ENCODE measurements at places on chromosomes 2 and 18. TPM values are rescaled to one million over a fixed set of nuclear protein-coding genes. Genes with fewer than 3 reads are reported as not detected.

The TMEM169 gene
- total RNA-seq: 0.63 TPM

DNA sequence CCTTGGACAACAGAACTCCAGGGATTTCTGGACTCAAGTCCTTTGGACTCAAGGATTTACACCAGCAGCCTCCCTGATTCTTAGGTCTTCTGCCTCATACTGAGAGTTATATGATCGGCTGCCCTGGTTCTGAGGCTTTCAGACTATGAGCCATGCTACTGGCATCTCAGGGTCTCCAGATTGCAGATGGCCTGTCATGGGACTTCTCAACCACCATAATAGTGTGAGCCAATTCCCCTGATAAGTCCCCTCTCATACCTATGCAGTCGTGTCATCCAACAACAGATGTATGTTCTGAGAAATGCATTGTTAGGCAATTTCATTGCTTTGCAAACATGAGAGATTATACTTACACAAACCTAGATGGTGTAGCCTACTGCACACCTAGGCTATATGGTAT, 61.4 kb upstream of the MSTN start:
- H3K27ac ChIP-seq: no peak overlapping the region
- no peaks in the 10 kb centered on the region for H3K36me3 ChIP-seq
- DNase-seq: no peak
- H3K27me3 ChIP-seq: no peaks in the 10 kb centered on the region

- peak; percentile 76 for DNase-seq
- H3K27me3 ChIP-seq: no peaks in the 10 kb centered on the region
- H3K27ac ChIP-seq: no peak overlapping the region
- H3K4me3 ChIP-seq: no peak overlapping the region
Measured at GRCh38 chr2:206164261-206164862, 4.7 kb downstream of the EEF1B2 start.

DNA sequence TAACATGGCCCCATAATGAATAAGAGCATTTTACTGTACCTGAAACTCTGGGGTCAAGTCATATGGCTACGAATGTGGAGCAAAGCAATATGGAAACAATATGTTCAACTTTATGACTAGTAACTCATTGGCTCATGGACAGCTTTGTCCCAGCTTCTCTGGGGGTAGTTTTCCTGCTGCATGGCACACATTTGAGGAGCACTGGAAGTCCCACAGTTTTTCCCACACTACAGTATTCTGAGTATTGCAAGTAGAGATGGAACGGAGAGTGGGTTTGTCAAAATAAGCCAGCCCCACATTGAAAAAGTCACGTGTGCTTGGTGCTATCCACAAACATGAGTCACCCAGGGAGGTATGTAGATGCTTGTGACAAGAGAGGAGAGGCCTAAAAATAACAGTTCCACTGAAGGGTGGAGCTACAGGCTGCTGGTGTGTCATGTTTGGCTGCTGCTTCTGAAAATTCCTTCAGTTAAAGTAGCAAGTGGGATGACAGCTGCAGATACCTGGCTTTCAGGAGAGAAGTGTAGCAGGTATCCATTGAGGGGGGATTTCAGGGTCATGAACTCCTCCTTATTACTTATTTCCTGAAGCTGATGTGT, 48.2 kb upstream of the CTAGE1 start:
- no peak for DNase-seq
- H3K27me3 ChIP-seq: no peaks in the 10 kb centered on the region
- H3K4me3 ChIP-seq: no peak overlapping the region
- H3K27ac ChIP-seq: no peak overlapping the region
- no peaks in the 10 kb centered on the region for H3K36me3 ChIP-seq

- H3K27me3 ChIP-seq: peaks cover 25% of the 10 kb centered on the region
- H3K4me3 ChIP-seq: no peak overlapping the region
- H3K27ac ChIP-seq: no peak overlapping the region
Measured at GRCh38 chr2:132656266-132656975, 13.6 kb downstream of the LYPD1 start.

- H3K27me3 ChIP-seq: no peaks in the 10 kb centered on the region
- DNase-seq: peak; percentile 73
- H3K4me1 ChIP-seq: no peaks in the 10 kb centered on the region
Measured at GRCh38 chr2:203328760-203329540, 756 bp downstream of the ABI2 start.

DNA sequence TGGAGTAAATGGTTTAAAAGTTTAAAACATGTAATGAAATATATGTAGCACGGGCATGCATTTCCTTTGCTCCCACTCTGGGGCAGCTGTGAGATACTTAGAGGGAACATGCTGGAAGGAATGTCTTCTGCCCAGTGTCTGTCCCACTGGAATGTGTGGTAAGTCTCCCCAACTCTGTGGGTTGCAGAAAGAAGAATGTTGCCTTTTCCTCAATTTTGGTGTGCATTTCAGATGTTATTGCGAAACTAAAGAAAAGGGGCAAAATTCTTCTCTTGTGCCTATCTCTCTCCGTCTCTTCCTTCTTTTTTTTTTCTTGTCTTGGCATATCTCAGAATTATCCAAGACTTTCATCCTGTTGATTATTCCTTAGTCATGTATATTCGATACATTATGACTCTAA, 201.1 kb downstream of the SH3RF3 start:
- peaks cover 5% of the 10 kb centered on the region for H3K4me1 ChIP-seq
- H3K36me3 ChIP-seq: no peaks in the 10 kb centered on the region
- DNase-seq: no peak
- H3K4me3 ChIP-seq: no peak overlapping the region
- H3K27ac ChIP-seq: no peak overlapping the region

- H3K36me3 ChIP-seq: no peaks in the 10 kb centered on the region
- H3K27ac ChIP-seq: no peak overlapping the region
- no peaks in the 10 kb centered on the region for H3K4me1 ChIP-seq
- peak overlapping the region; percentile 100 for H3K4me3 ChIP-seq
Measured at GRCh38 chr18:21109936-21110712, 1.5 kb downstream of the ROCK1 start.

DNA sequence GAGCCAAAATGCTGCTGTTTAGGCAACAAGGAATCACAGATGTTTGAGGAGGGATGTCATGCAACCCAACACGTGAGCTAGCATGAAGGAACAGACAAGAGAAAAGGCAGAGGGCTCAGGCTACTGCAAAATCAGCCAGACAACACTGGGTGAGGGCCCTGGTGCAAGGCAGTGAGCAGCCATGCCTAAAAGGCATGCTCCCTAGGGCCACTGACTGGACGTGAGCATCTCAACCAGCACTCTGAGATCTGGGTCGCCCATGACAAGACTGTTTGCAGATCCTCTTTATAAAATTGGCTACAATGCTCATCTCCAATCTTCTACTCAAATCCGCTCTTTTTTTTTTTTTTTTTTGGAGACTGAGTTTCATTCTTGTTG, 49.1 kb downstream of the KIAA2012 start:
- no peak overlapping the region for H3K4me3 ChIP-seq
- H3K27me3 ChIP-seq: no peaks in the 10 kb centered on the region
- H3K4me1 ChIP-seq: no peaks in the 10 kb centered on the region
- no peak for DNase-seq
- no peak overlapping the region for H3K27ac ChIP-seq

GRCh38 chr2:186848873-186849578, at the start of gene ZSWIM2:
TSS of gene ZSWIM2 (minus strand) at chr2:186849170. CDS start at chr2:186849130, 40 bp downstream.
- peak within 1 kb of the TSS; percentile 69 for H3K27ac ChIP-seq
- peak within 1 kb of the TSS; percentile 74 for H3K4me3 ChIP-seq
- H3K27me3 ChIP-seq: peaks cover 6% of the 10 kb centered on the region
- no peaks in the 10 kb centered on the region for H3K36me3 ChIP-seq
- H3K4me1 ChIP-seq: no peaks in the 10 kb centered on the region
- peak; percentile 96 for DNase-seq

GRCh38 chr18:5556310-5556974, 12.6 kb upstream of the EPB41L3 start:
- no peaks in the 10 kb centered on the region for H3K4me1 ChIP-seq
- DNase-seq: no peak
- no peaks in the 10 kb centered on the region for H3K27me3 ChIP-seq
- no peak overlapping the region for H3K27ac ChIP-seq

The FTCDNL1 gene
- 2.0 TPM for total RNA-seq

GRCh38 chr18:58687871-58688308, 16.6 kb downstream of the MALT1 start:
- H3K36me3 ChIP-seq: peaks cover 56% of the 10 kb centered on the region
- no peaks in the 10 kb centered on the region for H3K27me3 ChIP-seq
- no peak overlapping the region for H3K4me3 ChIP-seq
- no peak overlapping the region for H3K27ac ChIP-seq

DNA sequence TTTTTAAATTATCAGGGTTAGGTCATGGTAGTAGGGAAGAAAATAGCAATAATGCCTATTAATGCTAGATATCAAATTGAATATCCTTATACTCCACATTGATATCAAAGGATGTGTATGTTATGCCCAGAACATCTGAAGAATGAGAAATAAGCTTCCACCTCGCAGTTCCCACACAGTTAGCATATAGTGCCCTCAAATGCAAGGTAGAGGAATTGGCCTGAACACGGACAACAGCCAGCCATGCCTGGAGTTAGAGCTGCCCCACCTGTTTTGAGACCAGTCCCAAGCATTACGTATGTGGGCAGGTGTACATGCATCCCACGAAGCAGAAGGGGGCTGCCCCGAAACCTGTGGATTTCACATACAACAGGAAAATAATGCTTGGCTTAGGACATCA, 79.6 kb downstream of the SUMO1 start:
- peaks cover 8% of the 10 kb centered on the region for H3K4me1 ChIP-seq
- H3K27ac ChIP-seq: no peak overlapping the region
- H3K27me3 ChIP-seq: no peaks in the 10 kb centered on the region
- no peak for DNase-seq
- H3K36me3 ChIP-seq: no peaks in the 10 kb centered on the region

- no peak for DNase-seq
- peaks cover 5% of the 10 kb centered on the region for H3K4me1 ChIP-seq
- H3K4me3 ChIP-seq: no peak overlapping the region
- H3K27me3 ChIP-seq: no peaks in the 10 kb centered on the region
Measured at GRCh38 chr18:62844850-62845643, 129.7 kb downstream of the PHLPP1 start.

GRCh38 chr2:19059076-19059475, 299.3 kb downstream of the OSR1 start:
- peak; percentile 95 for DNase-seq
- H3K27me3 ChIP-seq: no peaks in the 10 kb centered on the region
- no peaks in the 10 kb centered on the region for H3K36me3 ChIP-seq
- no peak overlapping the region for H3K27ac ChIP-seq

The MYL12A gene
- total RNA-seq: 283 TPM
